ENCODE measurements at places on chromosomes 16 and 17.

DNA sequence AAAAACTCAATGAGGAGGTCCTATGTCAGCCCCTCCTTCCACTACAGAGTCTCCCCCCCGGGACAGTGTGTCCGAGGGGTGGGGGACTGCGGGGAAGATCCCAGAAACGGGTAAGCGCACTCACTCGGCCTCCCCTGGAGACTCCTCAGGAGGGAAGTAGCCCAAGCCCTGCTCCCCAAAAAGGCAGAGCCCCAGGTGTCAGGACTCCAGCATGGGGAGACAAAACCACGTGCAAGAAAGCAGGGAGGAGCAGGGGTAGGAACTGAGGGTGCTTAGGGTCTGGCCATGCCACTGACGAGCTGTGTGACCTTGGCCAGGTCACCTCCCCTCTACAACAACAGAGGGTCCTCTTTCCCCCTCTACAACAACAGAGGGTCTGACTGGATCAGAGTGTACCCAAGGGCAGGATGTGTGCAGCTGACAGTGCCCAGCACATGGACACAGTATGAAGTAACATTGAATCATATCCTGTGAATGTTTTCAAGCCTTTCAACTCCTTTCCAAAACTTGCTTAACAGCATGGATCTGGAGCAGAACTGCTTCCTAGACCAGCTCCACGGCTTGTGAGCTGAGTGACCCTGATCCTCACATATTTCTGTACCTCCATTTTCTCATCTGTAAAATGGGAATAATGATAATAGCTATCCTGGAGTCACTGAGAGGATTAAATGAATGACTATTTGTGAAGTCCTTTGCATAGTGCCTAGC, 2.1 kb upstream of the NAGS start:
- DNase-seq, result no peak

DNA sequence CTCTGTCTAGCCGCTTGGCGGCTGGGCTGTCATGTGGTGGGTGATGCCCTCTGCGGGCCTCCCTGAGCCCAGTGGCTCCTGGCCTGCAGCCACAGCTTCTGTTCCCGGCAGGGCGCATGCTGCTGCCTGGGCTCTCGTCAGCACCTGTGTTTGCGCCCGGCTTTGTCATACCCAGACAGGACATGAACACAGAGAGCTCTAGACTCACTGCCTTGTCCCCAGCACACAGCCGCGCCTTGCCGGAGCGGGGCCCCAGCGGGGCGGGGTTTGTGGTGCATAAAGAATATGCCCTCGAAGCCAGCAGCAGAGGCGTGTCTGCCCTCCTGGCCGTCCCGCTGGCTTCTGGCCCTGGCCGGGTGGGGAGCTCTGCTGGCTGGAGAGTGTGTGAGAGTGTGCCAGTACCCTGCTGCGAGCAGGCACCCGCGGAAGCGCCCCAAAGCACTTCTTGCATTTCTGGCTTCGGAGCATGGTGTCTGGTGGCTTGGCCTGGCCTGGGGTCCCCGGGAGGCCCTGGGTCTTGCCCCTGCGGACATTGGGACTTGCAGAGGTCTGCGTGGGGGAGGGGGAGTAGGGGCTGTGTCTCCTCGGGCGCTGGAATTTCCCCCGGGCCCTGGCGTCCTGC, 14.4 kb downstream of the ASPSCR1 start:
- no peak for DNase-seq

DNA sequence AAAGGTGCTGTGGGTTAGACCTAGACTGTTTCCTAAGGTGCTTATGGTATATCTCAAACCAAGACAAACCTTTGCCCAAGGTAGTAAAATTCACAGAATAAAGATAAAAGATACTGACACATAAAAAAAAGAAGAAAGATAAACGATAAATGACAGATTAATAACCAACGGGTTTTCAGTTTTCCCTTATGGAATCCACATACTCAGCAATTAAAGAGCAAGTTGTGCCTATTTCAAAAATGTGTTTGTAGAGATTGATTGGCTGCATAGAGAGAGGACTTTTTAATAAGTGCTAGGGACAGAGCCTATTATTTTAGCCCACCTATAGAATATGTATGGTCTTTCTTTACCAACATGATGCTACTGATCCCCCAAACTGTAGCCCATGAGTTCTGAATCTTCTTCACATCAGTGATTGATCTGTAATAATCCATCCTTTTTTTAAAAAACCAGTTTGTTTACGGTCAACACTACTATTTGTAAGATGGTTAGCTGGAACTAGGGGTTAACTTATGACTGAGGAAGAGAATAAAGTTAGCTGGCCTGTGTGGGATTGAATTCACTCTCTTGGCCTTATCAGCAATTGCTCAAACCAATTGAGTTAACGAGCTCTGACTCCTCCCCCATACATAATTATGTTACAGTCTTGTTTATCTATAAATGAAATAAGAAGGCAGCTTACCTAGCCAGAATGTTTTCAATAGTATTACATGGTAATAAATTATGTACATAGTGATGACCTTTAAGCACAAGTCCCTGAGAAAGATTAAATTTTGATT, 53.8 kb downstream of the SNX11 start:
- no peak for DNase-seq

GRCh38 chr16:27444470-27444869, 42.5 kb downstream of the IL21R start:
- no peak for DNase-seq

GRCh38 chr16:27522173-27522707, 27.5 kb downstream of the GTF3C1 start:
- DNase-seq, result no peak

GRCh38 chr17:74690409-74690825, 22.3 kb downstream of the CD300LF start:
- DNase-seq, result no peak

DNA sequence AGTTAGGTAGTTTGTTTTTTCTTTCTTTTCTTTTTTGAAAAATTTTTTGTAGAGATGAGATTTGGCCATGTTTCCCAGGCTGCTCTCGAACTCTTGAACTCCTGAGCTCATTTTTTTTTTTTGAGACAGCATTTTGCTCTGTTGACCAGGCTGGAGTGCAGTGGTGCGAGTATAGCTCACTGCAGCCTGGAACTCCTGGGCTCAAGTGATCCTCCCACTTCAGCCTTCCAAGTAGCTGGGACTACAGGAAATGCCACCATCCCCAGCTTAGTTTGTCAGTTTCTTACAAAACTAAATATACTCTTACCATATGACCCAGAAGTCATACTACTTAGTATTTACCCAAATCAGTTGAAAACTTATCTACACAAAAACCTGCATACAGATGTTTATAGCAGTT, 14.4 kb upstream of the FBXO47 start:
- DNase-seq, result no peak

- no peak for DNase-seq
These were observed 11.0 kb downstream of the ADORA2B start for GRCh38 chr17:15955793-15956541.

- peak; percentile 46 for DNase-seq
These were observed at the start of gene IRX5 for GRCh38 chr16:54930005-54930868. IRX5 (plus strand) TSS chr16:54930865; CDS start chr16:54931199, 334 bp downstream.

- DNase-seq, result no peak
These were observed 217.4 kb upstream of the FOXF1 start for GRCh38 chr16:86292942-86293341.

GRCh38 chr17:67215991-67216421, 29.0 kb downstream of the HELZ start:
- no peak for DNase-seq

DNA sequence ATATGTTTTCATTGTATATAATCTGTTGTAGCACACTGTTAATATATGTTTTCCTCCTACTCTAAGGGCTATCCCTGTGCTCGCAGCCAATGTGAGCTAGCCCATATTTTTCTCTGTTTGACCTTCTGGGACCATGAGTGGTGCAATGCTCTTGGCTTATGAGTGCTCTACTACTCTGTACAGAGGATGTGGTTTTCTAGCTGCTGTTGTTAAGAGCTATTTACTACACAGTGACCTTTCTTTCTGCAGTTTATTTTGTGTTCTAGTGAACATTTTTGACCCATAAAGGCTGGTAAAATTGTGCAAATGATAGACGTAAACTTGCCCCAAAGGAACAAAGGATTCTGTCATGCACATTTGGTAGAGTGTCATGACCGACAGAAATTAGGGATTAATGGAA, 84.1 kb upstream of the CPHXL start:
- no peak for DNase-seq

DNA sequence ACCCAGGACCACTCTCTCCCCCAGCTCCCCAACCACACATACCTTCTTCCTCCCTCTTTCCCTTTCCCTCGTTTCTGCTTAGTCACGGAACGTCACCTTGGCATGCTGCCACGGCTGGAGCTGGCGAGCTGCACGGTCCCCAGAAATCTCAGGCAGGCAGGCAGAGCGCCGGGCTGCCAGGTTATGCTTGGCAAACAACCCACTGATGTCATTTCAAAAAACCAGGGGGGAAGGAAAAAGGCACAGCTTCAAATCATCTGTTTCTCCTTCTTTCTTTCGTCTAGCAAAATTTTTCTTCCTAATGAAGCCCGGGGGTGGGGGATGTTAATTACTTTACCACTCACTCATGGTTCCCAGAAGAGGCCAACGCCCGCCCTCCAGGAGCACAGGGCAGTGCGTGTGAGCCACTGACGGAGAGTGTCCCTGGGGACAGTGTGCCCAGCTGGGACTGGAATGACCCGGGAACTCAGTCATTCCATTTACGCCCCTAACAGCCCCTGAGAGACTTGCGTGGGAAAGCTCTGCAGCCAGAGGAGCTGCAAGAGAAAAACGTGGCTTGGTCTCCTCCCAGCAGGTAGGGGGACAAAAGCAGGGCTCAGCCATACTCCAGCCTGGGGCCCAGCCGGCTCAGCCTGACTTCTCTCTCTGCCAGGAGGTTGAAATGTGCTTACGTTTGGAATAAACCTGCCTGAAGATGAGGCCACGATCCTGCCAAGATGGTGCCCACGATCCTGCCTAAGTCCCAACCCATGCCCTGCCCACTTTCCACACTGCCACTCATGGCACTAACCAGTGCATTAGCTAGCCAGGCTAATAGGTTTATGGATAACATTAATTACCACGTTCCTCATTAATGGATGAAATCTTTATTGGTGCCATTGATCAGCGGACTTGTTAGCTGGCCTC, 198.9 kb downstream of the ZFHX3 start:
- DNase-seq, result no peak

GRCh38 chr16:19589771-19590302, 34.3 kb downstream of the VPS35L start:
- no peak for DNase-seq

- DNase-seq, result no peak
These were observed at the start of gene KRTAP2-4 for GRCh38 chr17:41065829-41066624. KRTAP2-4 (minus strand) TSS chr17:41065879; CDS start chr17:41065845, 34 bp downstream.

GRCh38 chr16:80974649-80975376, 31.9 kb downstream of the CMC2 start:
- DNase-seq, result no peak

GRCh38 chr17:73410586-73411312, 98.9 kb upstream of the CDC42EP4 start:
- DNase-seq, result no peak

- no peak for DNase-seq
These were observed 7.0 kb downstream of the CDR2L start for GRCh38 chr17:74994440-74994839.

- DNase-seq, result peak; percentile 14
These were observed 31.1 kb upstream of the PAFAH1B1 start for GRCh38 chr17:2562162-2562858.

- peak; percentile 65 for DNase-seq
These were observed 1.6 kb downstream of the TMC8 start for GRCh38 chr17:78132084-78132676.

DNA sequence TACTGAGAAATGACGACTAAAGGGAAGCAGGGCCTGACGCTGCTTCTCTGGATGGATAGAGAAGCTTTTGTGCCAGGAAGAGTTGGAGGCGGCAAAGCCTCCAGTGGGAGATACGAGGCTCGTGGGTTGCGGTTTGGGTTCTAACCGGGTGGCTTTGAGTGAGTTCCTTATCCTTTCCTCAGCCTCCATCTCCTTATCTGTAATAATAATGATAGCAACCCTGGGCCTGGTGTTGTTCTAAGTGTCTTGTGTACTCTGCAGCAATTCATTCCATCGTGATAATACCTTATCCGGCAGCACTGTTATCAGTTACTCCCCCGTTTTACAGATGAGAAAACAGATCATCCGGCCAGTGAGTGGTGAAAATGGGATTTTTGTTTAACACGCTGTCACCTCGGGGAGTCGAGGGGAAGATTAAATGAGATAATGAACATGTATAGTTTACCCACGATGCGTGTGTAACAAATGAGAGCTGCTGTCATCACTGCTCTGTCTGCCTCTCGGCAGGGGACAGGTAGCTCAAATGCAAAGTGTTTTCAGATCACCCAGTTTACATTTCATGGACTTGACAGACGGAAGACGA, 52.0 kb upstream of the LHX1 start:
- DNase-seq, result no peak

DNA sequence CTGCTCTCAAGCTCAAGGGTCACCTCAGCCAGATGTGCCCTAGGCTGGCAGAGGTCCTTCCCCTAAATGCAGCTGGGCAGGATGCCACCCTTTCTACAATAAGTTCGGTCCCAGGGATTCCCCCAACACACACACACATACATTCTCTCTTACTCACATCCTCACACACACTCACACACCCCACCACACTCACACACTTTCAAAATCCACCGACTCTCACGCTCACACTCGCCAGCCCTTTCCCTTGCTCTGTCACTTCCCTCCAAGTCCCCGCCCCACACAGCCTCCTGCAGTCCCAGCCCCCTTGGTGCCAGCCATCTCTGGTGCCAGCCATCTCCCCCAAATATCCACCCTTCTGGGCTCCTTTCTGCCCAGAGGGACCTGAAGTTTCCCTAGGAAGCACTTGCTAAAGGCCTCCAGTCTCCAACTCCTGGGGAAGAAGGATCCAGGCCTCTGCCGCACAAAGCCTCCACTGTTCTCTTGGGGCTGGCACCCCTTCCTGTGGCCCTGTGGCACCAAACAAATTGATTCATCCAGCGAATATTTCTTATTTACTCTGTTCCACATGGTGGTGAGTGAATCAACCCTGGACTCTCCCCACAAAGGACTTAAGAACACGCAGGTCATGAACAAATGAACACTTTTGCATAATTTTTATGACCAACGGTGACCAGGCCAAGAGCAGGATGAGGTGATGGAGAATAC, 3.8 kb upstream of the USP36 start:
- no peak for DNase-seq

DNA sequence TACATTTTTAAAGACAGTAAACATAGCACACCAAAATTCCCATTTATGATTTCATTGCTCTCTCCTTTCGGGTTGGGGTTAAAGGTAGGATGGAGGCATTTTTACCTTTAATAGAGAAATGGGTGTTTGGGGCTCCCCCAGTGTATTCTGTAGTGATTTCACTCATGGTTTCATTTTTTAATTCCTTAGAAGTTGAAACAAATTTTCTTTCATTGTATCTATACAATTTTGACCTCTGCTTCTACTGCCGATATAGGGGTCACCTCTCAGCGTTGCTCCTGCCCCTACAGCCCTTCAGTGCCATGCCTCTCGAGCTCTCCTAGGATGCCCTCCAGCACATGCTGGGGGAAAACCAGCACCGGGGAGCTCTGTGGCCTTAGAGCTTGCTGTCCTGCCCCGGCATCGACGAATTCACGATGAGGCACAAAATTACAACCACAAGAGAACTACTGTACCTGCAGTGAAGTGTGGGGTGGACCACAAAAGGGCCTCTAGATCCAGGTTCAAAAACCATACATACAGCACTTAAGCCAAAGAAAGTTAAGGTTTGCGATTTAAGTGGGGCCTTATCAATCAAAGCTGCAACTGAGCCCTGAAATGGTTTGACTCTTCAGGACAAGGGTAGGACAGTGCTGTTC, 39.3 kb downstream of the LITAFD start:
- DNase-seq, result no peak

- peak; percentile 61 for DNase-seq
These were observed 36.0 kb downstream of the PGS1 start for GRCh38 chr17:78414178-78415162.

- DNase-seq, result no peak
These were observed 58.1 kb downstream of the CYB5B start for GRCh38 chr16:69482410-69482991.

All from naive thymus-derived CD4-positive, alpha-beta T cell (primary cell).